H7 (cell line): ENCODE measurements at places on chromosomes 6 and 20.

DNA sequence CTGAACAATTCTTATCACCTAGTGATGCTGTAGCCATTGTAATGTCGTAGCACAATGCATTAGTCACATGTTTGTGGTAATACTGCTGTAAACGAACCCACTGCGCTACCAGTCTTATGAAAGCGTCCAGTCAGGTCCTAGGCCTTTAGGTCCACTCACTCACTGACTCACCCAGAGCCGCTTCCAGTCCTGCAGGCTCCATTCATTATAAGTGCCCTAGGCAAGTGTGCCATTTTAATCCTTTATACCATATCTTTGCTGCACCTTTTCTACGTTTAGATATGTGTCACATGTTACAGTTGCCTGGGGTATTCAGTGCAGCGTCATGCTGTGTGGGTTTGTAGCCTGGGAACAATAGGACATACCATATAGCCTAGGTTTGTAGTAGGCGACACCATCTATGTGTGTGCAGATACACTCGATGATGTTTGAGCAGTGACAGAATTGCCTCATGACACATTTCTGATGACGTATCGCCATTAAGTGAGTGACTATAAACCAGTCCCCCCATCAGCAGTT lies 15.4 kb downstream of the IGF2R start:
- no peak for DNase-seq

GRCh38 chr6:170082531-170083187 lies 208.2 kb downstream of the DLL1 start:
- no peak for DNase-seq

GRCh38 chr20:59813126-59813947 lies 120.1 kb downstream of the SYCP2 start:
- peak; percentile 23 for DNase-seq

GRCh38 chr20:15942130-15942529 lies 631.1 kb downstream of the KIF16B start:
- DNase-seq: no peak

GRCh38 chr6:2982426-2983117 lies 11.2 kb upstream of the SERPINB6 start:
- DNase-seq: no peak

GRCh38 chr6:149478631-149479314 lies 6.0 kb downstream of the ZC3H12D start:
- DNase-seq: no peak

GRCh38 chr6:21026576-21027273 lies 492.5 kb downstream of the CDKAL1 start:
- DNase-seq: no peak

GRCh38 chr6:138865480-138866109 lies 69.7 kb downstream of the ECT2L start:
- no peak for DNase-seq

- DNase-seq: peak; percentile 66
Measured at GRCh38 chr6:40347571-40348011, 239.6 kb downstream of the LRFN2 start.

GRCh38 chr6:43916924-43917877 lies 147.2 kb downstream of the VEGFA start:
- DNase-seq: no peak

- DNase-seq: no peak
Measured at GRCh38 chr6:124200661-124201060, 397.0 kb downstream of the NKAIN2 start.

- no peak for DNase-seq
Measured at GRCh38 chr6:150887978-150888563, 22.6 kb downstream of the MTHFD1L start.

- no peak for DNase-seq
Measured at GRCh38 chr20:481167-481566, 18.8 kb upstream of the TBC1D20 start.

DNA sequence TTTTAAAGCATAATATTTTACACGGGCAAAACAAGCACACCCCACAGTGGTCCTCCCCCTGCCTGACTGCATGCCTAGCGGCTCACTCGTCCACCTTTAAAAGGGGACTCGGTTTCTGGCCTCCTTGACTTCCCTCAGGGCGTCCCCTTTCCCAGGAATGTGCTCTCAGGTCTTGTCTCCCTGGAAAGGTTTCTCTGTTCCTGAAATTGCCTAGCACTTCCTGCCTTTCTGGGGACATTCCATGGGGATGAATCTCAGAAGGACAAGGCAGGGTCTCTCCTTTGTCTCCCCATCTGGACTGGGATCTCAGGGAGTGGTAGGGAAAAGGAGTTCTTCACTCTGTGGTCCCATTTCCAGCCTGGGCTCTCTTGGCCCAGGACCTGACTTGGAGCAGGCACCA lies 4.9 kb downstream of the TCF15 start:
- peak; percentile 39 for DNase-seq

GRCh38 chr6:113635222-113635986 lies 221.7 kb upstream of the MARCKS start:
- no peak for DNase-seq

DNA sequence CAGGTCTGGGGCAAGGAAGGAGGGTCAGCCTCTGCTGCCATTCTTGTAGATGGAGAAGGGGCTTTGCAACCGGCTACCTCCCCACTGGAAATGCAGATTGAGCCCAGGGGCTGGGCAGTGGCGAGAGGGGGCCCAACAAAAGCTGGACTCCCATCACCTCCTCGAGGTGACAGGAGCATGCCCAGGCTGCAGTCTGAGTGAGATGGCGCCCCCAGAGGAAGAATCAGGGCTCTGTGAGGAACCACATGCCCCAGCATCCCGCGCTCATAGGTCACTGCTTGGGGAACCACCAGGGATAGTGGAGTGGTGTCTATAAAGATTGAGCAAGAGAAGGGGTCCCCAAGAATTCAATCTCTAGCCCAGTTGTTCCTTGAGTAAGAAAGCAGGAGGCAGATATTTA lies 31.6 kb upstream of the NEDD9 start:
- DNase-seq: peak; percentile 49

- peak; percentile 35 for DNase-seq
Measured at GRCh38 chr6:9250852-9251251, 815.5 kb upstream of the SLC35B3 start.

GRCh38 chr6:43943099-43943766 lies 173.2 kb downstream of the VEGFA start:
- no peak for DNase-seq
